ENCODE measurements at places on chromosomes 1 and 21.

DNA sequence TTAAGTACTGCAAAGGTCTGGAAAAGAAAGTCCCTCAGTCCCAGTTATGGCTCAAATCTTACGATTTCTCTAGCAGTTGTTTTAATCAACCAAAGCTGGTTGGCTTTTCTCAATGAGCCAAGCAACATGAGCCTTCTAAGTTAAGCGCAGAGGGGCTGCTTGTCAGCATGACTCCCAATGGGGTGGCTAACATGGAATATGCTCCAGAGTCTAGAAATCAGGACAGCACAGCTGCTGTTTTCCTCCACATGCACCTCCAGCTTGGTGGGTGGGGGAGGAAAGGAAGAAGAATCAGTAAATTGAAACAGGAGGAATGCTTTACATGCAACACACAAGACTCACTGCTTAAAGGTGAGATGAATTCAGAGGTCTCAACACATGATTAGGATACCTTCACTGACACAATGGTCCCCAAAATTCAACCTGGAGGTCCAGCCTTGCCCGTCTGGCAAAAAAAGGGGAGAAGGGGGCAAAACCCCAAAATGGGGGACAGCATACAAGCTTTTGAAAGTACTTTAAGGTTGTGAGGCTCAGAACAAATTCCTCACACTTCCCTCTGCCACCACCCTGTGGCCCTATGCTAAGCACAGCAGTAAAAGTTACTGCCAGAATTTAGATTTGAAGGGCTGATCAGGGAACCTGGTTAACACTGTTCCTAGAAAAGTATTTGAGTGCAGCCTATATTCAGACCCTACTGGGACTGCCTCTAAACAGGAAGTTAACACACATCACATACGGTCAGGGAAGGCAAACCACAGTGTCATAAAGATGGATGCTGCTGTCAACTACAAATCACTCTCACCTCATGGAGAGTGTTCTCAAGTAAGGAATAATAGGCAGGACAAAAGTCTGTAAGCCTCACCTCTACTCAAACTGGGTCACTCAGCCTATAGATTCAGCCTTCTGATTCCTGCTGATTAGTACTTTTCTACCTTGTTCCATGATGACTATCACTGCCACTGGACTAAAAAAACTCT, 2.6 kb downstream of the GATAD2B start:
- DNase-seq = peak; percentile 7

GRCh38 chr1:87968197-87968955, 639.7 kb downstream of the LMO4 start:
- DNase-seq = no peak

DNA sequence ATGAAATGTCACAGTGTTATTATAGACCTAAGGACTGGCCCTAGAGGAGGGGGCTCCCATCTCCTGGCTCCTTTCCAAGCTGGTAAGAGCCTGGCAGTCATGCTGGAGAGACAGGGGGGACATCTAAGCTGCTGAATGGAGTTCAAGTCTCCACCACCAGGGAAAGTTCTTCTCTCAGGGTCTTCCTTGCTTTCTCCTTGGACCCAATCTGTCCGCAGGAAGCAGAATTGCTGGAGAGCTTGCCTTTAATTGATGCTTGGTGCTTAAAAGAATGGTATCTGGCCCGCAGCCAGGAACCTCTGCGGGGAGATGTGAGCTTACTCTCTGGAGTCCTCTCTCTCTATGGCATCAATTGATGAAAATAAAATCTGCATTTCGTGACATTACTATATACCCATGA, 25.1 kb downstream of the IRF2BP2 start:
- peak; percentile 61 for DNase-seq

DNA sequence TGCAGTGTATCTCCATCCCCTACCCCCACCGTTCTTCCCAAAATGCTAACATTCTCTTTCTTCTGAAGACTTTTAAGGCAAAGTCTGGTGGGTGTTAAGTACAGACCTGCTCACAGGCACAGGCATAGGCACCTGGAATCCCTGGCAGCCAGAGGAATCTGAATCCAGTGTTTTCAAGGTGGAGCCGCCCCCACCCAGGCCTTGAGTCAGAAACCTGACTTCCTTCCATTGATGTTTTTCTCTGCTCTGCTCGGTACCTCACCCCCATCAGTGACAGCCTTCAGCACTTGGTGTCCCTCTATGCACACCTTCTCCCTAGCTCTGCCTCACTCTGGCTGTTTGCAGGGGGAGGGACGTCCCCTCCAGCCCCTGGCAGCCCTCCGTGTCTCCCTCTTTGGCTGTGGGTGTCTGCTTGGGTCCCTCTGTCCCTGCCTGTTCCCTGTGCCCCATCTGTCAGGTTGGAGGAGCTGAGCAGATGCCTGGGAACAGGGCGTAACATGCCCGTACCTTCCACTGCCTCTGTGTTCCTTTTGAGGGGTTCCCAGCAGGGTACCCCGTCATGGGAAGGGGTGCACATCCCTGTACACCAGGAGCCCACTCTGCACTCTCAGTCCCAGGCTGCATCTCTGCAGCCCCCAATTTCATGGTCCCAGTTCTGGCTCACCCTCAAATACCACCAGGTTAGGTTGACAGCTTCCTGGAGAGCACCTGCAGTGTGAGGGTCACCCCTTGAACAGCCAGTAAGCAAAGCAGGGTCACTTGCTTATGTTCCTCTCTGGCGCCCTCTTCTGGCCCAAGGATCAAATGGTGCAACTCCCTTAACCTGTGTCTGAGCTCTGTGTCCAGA, 6.7 kb downstream of the NCDN start:
- DNase-seq = peak; percentile 67

DNA sequence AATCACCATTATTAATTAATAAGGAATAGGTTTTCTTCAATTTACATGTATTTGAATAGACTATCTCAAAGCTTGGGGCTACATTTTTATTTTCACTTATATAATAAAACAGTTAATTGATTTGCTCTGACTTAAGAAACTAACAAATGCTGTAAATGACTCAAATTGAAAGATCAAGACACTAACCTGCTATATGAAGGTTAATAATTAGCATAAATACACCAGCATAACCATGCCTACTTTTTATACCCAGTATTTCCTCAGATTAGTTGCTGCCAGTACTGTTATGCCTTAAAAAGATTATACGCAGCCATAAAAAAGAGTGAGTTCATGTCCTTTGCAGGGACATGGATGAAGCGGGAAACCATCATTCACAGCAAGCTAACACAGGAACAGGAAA, 1545.1 kb downstream of the AMY1C start:
- no peak for DNase-seq

- no peak for DNase-seq
These were observed 56.0 kb upstream of the EDARADD start for GRCh38 chr1:236338096-236338495.

DNA sequence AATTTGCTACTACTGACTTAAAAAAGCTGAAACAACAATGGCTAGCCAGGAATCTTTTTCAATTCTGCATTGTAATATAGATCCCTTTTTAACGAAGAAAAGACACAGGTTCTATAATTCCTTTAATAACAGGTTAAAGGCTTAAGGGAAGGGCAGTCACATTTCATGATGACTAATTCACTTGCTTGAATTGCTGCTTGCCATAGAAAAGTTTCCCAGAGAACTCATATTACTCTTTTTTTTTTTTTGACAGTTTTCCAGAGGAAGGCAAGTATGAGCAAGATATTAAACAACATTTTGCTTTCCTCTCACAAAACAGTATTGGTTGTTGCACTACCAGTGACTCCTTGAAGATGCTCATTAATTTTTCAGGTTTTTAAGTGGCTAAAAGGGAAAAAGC, 60.9 kb downstream of the IL23R start:
- no peak for DNase-seq

- DNase-seq = no peak
These were observed 227.9 kb downstream of the KCNH1 start for GRCh38 chr1:210905944-210906453.

GRCh38 chr21:33974513-33975468, 59.2 kb upstream of the ATP5PO start:
- DNase-seq = no peak

- DNase-seq = no peak
These were observed 6.2 kb downstream of the DDI2 start for GRCh38 chr1:15623435-15623834.

DNA sequence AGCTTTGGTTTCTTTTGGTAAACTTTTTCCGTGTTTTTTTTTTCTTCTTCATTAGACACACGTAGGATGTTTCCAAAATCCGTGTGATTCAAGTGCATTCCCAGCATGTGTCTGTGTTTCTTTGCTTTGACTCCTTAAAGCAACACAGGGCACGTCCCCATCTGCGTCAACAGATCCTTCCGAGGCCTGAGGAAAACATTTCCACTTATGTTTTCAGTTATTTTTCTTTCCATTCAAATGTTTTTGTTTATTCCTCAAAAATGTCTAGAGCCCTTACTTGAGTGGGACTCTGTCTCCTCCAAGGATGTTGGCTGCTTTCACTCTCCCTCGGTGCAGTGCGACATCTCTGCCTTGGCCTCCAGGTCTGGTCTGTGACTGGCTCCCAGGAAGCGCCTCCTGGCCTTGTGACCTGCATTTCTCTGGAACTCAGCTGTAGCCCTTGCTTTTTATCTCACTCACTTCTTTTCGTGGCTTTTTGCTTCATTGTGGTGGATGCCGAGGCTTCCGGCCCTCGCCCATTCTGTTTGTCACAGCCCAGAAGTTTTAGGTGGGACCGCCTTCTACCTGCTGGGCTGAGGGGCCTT, 31.3 kb upstream of the SLC19A1 start:
- DNase-seq = no peak

DNA sequence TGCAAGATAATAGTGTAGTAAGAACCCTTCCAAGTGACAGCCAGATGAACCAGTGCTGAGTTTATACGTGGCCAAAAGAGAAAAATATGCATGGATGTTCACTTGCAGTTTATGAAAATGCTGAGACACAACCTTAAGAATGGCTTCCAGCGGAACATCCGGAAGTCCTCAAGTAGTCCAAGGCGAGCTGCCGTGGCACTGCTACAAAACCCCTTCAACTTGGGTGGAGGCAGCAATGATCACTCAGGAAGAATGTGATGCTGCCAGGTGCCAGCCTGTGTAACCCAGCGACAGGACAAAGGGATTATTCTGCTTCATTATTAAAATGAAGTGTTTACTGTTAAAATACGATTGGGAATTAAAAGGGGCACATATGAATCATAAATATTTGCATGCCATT, 179.6 kb downstream of the RUNX1 start:
- DNase-seq = no peak

DNA sequence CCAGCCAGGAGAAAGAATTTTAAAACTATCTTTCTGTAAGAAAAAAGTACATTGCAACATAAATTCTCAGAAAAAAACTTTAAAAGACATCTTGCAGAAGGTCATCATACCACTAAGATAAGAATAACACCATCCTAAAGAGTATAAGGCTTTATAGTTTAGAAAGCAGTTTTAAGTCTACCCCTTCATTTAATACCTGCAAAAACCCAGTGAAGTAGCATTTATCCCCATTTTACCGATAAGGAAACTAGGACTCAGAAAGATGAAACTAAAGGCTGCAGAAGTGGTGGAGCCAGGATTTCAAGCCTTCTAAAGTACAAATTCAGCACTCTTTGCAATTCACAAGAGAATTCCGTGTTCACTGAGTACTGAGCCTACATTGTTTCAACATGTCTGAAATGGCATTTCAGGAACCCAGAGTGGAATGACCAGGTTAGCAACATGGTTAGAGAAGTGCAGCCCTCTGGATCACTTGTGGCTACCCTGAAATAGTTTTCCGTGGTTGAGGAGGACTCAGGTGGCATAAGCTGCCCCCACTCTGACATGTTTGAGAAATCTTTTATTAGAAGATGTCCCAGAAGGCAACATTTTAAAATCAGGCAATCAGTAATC, 6.7 kb downstream of the MYCL start:
- DNase-seq = no peak

DNA sequence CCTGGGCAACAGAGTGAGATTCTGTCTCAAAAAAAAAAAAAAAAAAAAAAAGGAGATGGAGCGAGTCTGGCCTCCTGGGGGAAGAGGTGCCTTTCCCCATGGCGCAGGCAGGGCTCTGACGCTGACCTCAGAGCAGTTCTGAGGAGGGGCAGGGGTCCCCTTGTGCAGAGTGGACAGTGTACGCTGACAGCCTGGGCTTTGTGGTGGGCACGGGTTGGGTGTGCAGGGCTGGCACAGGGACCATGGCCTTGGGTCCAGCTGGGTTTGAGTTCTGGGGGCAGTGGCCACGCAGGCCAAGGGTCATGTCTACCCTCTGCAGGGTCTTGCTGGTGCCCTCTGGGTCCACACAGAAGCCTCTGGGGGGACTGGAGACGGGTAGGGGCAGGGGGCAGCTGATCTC, 260.1 kb upstream of the C1orf174 start:
- DNase-seq = no peak

DNA sequence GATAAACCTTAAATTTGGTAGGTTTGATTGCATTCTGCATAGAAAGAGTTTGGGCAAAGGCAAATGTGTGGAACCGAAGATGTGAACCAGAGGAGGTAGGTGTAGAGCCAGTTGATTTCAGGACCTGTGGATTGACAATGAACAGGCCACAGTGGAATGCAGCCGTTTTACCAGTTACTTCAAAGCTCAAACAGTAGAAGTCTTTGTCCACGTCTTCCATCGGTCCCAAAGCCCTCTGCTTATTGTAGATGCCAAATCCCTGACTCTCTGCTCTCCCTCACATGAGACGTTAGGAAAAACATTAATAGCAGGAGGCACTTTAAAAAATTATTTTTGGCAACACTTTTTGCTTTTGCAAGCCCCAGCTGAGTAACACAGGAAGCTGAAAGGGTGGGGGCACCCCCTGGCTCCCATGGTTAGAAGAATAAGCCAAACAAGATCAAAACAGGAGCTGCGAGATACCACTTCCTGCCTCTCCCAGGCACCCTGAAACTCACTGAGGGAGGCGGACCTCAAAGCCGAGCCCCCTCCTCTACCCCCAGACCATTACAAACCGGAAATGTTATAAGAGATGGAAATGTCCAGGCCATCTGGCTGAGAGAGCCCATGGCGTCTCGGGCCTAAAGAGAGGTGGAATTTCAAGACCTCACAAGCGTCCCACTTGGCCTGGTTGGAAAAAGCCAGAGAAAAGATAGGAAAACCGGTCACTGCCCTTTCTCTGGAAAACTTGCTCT, 13.5 kb downstream of the TRAF3IP3 start:
- no peak for DNase-seq

DNA sequence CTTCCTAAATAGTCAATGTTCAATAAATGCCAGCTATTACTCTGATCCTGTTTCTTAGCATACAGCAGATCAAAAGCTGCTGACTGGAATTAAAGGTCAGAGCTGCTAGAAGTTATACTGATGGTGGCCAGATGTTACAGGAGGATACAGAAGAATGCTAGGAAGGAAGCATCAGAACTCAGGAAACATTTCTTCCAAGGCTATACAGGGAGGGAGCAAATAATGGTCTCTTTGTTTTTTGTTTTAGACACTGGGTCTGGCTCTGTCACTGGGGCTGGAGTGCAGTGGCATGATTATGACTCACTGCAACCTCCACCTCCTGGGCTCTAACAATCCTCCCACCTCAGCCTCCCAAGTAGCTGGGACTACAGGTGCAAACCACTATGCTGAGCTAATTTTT, 175.5 kb downstream of the RGS7 start:
- no peak for DNase-seq

- DNase-seq = peak; percentile 94
These were observed 190.5 kb downstream of the PTPRU start for GRCh38 chr1:29426701-29427279.

- no peak for DNase-seq
These were observed 68.5 kb downstream of the STUM start for GRCh38 chr1:226617109-226617508.

Measured in NCI-H2171 treated with DMSO at 0.1 percent for 48 hours (cell line).